D341Med (cell line): ENCODE measurements at places on chromosomes 7 and 10.

DNA sequence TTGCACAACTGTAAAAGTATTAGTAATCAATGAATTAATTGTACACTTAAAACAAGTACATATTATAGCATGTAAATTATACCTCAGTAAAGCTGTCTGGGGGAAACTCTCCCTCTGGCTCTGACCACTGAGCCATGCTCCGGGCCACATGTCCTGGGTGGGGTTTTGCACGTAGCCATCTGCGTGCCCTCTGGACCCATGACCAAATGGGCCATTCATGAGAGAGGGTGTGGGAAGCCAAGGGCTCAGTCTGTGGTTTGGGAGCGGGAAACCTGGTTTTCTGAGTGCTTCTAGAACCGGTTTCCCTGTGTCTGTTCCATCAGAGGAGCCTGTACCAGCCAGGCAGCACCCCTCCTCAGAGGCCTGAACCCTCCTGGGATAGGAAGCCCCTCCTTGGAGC is 143.2 kb downstream of the SH3PXD2A start:
- DNase-seq: no peak

DNA sequence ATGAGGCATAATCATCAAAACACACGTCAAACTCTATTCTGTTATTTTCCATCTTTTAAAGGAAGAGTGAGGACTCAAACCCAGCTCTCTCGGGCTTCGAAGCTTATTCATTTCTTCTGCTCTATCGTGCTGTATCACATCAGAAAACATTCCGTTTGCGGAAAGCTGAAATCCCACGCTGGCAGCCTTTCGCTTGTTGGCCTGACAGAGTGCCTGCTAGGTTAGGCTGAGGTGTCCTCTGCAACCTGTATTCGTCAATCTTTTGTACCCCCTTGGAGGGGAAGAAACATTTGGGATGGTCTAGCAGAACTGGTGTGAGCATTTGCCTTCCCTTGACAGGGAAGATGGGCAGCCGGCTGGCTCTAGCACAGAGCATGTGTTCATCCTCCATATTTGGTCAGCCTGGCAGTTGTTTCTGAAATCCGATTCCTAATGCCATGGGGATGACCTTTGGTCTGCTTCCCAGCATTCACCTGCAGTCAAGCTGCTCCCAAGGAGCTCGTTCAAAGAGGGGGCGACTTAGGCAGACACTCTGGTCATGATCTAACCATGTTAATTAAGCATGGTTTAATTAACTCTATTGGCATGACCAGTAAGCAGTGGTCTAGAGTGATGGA is 55.2 kb downstream of the TACC2 start:
- no peak for DNase-seq

GRCh38 chr10:126402721-126403695 is 14.7 kb upstream of the ADAM12 start:
- DNase-seq: no peak

DNA sequence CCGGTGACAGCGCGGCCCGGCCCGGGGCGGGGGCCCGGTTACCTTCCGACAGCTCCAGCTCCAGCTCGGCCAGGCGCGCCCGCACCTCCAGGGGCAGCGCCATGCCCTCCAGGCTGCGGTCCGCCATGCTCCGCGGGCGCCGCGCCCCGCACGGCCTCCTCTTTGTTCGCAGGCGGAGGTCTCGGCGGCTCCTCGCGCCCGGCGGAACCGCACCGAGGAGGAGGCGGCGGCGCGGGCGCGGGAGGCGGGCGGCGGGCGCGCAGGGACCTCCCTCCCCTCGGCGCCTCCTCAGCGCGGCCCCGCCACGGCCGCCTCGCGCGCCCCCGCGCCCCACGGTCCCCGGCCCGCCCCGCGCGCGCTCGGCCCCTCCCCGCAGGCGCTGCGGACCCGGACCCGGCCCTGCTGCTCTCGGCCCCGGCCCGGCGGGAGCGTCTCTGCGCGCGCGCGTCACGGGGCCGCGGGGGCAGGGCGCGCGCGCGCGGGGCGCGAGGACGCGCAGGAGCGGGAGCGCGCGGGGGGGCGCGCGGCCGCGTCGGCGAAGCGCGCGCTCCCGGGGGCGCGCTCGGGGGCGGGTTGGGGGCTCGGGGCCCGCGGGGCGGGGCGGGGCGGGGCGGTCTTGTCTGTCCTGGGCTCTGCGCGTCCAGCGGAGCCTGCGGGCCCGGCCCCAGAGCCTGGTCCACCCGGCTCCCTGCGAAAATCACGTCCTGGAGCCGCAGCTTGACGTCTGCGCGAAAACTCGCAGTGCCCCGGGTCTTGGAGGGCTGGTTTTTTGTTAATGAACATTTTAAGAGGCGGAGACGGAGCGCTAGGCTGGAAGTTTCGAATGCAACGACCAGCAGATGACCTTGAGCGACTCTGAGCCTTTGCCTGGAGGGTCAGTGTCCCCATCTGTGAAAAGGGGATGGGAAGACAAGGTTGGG is at the start of gene DIP2C:
DIP2C (minus strand) TSS at position 217 of the 920 bp plus-strand sequence; CDS start at position 127, 90 bp downstream.
- peak; percentile 99 for DNase-seq

- no peak for DNase-seq
Measured at GRCh38 chr7:16080131-16080530, 341.2 kb downstream of the CRPPA start.

- DNase-seq: no peak
Measured at GRCh38 chr10:119391440-119392251, 150.9 kb downstream of the RGS10 start.
